ENCODE measurements at places on chromosomes 6 and 20.
A peak's percentile ranks its signal among the peaks of the same experiment; 100 is the strongest.

DNA sequence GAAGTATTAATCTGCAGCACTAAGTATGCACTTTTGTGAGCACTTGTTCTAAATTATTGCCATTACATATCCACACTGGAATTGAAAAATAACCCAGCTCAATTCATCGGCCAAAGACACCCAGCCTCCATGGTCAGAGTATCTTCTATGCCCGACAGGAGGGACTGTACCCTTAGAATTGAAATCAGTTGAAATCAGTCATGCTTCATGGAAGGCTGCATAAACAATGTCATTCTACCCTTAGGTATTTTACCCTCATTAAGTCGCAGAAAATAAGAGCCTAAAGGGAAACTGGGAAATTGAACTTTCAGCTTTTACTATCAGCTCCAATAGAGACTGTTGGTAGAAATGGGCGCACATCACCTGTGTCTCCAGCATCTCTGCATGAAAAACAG is 2.9 kb upstream of the RAMACL start:
- no peak for DNase-seq

- peak; percentile 56 for DNase-seq
Observed at GRCh38 chr20:34045930-34046725, 52.4 kb downstream of the RALY start.

DNA sequence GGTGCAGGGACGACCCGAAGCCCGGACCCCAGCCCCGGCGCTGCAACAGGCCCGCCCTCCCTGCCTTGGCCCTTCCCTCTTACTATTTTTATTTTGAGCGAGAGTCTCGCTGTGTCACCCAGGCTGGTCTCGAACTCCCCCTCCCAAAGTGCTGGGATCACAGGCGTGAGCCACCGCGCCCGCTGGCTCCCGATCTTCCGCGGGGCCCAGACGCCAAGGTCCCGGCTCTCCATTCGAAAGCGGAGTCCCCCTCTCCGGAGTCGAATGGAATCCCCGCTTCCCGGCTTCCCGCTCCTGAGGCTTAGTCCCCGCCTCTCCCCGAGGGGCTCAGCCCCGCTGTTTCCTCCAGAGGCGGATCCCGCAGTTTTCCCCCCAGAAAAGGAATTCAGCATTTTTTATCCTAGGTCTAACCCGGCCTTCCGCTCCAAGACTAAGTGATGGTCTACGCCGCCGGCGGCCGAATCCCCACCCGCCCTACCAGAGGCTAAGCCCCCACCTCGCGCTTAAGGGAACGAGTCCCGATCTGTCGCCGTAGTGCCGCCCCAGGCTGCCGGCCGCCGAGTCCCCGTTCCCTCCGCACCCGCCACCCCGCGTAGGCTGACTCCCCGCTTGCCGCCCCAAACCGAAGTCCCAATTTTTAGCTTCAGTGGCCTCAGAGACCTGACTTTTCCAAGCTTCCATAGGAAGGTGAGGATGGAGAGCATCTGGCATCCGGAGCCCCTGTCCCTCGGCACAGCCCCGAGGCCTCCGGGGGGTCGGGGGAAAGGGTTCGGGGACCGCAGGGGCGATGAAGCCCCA is 11.5 kb upstream of the TMC2 start:
- no peak for DNase-seq

DNA sequence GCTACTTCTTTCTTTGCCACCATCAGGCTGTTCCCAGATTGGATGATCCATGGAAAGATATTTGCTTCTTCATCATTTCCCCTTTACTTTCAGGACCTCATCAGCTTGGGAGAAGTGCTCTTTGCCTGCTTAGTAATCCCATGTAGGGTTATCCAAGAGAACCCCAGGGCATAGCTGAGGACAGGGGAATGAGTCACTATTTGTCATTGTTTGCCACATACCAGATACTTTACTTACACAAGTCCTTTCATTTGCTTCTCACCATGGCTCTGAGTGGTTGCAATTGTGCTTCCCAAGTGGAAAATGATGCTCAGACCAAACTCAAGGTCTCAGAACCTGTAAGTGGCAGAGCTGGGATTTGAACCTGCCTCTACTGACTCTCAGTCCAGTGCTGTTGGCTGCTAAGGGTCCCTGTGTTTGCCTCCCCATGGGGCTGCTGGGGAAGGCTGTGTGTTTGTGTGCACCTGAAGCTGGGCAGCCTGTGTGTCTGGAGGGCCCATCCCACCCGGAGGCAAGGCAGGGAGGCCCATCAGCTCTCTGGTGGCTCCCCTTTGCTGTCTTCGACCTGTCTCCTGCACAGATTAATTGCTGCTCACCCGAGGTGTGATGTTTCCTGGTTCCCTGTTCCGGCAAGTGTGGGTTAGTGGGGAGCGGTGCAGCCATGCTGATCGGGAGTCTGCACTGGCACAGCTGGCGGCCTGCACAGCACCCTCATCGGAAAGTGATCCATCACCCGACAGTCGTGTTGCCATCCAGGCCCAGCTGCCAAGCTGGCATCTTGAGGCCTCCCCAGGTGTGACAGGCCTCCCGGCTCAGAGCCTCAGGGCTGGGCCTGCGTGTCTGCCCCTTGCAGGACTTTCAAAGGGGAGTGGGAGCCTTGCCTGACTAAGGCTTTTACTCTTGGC is 228.8 kb downstream of the DHX35 start:
- DNase-seq: peak; percentile 7

DNA sequence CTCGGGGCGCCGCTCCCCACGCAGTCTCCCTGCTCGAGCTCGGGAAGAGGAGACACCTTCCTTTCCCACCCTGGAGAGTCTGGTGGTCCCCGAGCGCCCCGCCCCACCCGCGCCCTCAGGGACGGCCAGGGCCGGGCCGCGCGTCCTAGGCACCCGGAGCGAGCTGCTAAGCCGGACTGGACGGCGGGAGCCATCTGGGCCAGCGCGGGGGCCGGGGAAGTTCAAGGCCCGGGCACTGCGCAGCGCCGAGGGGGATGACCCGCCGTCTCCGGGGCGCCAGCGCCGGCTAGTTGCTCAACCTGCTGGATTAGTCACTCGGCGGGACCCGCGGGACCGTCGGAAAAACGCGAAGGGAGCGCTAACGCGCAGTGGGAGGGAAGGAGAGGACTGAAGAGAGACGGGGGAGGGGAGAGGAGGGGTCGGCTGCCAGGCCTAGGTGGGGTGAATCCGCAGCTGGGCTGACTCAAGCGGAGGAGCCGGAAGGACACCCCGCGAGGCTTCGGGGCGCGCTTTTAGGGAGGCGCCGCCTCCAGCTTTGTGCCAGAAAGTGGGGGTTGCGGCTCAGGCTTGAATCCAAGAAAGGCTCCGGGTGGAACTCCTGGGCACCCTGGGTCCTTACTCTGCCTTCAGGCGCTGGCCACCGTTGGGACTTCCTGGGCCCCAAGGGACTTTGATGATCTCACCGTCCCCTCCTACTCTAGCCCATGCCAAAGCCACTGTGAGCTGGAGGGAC is 75.7 kb upstream of the FOXP4 start:
- peak; percentile 61 for DNase-seq

GRCh38 chr6:150632785-150633485 is 33.2 kb downstream of the PLEKHG1 start:
- no peak for DNase-seq

DNA sequence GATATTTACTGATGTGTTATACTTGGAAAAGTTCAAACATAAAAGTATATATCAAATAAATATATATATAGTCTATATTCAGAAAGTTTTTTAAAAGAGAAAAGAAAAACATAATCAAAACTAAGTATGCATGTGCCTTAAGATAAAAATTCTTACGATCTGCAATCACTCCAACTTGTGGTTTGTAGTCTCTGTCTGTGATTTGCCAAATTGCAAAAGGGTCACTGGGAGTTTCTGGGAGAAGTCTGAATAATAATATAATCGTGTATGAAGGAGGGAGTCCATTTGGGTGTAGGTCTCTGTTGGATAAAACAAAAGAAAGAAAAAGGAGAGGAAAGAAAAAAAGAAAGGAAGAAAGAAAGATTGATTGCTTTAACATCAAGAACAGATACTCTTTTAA is 92.4 kb downstream of the COL12A1 start:
- no peak for DNase-seq

- no peak for DNase-seq
Observed at GRCh38 chr20:41222703-41223102, 85.4 kb downstream of the PLCG1 start.

DNA sequence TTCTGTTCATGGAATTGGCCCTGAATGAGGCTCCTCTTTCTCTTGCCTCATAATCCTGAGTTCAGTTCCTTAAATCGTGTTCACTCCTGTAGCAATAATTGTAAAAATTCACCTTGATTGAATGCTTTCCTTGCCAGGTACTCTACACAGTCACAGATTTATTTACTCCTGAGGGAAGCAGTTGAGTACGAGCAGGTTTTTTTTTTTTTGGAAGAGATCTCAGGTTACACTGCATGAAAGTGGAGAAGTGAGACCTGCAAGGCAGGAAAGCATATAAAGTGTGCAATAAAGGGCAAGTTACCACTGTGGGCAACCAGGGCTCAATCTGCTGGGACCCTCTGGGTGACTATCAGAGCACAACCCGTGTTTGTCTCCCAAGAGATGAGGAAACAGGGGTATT is 93.0 kb upstream of the DOK5 start:
- DNase-seq: peak; percentile 4

GRCh38 chr6:73514746-73515110 is 6.1 kb downstream of the EEF1A1 start:
- no peak for DNase-seq

DNA sequence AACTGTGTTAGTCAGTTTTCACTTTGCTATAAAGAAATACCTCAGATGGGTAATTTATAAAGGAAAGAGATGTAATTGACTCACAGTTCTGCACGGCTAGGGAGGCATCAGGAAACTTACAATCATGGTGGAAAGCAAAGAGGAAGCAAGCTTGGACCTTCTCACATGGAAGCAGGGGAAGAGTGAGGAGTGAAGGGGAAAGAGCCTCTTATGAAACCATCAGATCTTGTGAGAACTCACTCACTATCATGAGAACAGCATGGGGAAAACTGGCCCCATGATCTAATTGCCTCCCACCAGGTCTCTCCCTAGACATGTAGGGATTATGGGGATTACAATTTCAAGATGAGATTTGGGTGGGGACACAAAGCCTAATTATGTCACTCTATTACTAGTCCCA is 41.3 kb upstream of the PLAGL1 start:
- no peak for DNase-seq

DNA sequence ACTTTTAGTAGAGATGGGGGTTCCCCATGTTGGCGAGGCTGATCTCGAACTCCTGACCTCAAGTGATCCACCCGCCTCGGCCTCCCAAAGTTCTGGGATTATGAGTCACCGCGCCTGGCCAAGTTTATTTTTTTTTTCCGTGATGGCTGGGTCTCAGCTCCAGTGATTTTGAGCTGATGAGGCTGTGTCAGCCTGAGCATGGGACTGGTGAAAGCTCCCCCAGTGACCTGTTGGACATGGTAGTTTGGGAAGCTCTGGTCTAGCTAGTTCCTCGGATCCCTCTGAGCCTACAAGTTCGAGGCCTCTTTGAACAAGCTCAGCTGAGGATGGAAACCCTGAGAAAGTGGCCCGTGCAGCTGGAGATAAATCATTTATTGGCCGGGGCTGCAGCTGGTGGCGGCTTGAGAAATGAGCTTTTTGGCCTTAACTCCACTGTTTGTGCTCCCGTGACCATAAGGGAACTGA is 126.8 kb downstream of the SNX5 start:
- no peak for DNase-seq

- no peak for DNase-seq
Observed at GRCh38 chr6:39702265-39702664, 22.9 kb downstream of the KIF6 start.

DNA sequence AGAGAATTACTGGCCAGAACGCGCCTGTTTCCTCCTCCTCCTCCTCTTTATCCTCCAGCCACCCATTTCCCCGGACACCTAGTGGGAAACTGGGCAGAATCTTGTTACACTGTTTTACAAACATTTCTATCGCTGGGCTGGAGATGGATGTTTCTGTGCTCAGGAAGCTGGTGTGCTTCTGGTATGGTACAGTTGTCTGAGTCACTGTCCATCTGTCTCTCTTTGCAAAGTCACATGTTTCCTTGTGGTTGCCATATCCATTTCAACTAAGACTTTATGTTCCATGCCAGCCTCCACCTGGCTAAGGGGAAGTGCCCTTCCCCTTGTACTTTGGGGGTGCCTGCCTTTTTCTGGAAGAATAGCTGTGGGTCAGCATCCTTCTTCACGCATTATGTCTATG is 52.9 kb upstream of the SLC22A16 start:
- DNase-seq: no peak
